ENCODE measurements at places on chromosomes 13 and 19.

DNA sequence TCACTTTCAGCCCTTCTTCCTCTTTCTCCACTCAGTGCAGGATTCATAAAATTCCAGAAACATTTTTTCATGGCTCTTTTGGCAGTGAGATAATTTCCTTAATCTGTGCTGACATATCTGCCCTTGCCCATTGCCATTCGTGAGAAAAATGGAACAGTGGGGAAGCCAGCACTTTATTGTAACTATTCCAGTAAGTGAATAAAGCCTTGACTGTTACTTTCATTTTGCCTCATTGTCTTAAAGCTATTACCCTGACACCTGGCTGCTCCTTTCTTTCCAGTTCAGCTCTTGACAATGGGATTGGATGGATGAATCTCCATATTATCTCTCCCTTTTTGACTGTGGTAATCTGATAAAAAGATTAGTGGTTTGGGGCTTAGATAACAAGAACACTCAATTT, 1068.1 kb upstream of the PCDH20 start:
- DNase-seq, result no peak

DNA sequence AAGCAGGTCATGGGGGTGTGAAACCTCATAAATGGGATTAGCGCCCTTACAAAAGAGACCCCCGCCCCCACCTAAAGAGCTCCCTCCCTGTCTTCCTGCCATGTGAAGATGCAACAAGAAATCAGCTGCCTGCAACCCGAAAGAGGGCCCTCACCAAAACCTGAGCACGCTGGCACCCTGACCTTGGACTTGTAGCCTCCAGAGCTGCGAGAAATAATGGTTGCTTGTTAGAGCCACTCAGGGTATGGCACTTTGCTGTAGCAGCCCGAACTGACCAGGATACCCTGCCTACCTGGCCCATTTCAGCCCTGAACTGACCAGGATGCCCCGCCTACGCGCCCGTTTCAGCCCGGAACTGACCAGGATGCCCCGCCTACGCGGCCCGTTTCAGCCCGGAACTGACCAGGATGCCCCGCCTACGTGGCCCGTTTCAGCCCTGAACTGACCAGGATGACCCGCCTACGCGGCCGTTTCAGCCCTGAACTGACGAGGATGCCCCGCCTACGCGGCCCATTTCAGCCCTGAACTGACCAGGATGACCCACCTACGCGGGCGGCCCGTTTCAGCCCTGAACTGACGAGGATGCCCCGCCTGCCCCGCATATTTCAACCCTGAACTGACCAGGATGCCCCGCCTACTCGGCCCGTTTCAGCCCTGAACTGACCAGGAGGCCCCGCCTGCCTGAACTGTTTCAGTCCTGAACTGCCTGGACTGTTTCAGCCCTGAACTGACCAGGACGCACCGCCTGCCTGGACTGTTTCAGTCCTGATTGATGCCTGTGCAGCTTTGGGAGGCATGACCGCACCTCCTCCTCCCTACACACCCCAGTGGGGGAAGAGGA, 120.0 kb downstream of the UQCRFS1 start:
- DNase-seq, result no peak

DNA sequence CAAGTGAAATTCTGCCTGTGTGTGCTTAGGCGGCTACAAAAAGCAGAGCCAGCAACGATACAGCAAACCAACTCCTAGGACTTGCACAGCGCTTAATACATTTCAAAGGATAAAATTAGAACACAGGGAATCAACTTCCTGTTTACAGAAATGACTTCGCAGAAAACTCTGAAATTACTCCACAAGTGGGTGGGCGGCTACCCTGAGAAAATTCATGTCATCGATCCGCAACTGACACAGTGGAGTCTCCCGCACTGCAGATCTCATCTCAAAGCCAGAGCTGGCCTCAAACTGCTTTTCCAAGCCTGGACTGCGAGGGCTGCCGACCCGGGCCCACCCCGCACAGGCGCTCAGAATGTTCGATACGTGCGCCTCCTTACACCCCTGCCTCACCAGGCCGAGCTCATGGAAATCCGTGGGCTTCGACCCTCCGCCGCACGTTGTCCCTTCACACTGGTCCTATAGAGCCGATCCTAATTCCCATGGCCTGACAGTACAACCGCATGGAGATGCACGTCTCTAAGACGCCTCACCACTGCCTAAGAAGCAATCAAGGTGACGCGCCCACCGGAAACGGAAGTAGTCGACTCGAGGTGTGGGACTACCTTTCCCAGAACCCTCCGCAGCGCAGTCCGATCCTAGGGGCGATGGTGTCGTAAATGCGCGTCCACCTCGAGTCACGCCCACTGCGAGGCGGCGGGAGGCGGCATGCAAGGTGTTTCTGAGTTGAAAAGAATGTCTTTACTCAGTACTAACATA, at the start of gene ZNF229:
ZNF229 (minus strand) TSS at position 557 of the 759 bp plus-strand sequence. CDS start 5,625 bp downstream, outside the sequence.
- peak; percentile 94 for DNase-seq

DNA sequence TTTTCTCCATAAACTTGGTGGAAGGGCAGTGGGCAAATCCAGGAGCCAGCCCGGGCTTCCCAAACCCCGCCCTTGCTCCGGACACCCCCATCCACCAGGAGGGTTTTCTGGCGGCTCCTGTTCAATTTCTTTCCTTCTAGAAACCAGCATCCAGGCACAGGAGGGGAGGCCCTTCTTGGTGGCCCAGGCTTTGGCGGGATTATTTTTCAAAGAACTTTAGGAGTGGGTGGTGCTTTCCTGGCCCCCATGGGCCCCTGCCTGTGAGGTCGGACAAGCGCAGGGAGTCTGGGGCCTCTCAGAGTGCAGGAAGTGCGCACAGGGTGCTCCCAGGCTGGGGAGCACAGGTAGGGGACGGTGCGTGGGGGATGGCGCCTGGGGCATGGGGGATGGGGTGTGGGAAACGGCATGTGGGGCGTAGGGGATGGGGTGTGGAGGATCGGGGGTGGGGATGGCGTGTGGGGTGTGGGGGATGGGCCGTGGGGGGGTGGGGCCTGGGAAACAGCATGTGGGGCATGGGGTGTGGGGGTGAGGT, 396 bp downstream of the F7 start:
- DNase-seq, result no peak

GRCh38 chr13:100520936-100521850, 67.4 kb downstream of the GGACT start:
- DNase-seq, result no peak

DNA sequence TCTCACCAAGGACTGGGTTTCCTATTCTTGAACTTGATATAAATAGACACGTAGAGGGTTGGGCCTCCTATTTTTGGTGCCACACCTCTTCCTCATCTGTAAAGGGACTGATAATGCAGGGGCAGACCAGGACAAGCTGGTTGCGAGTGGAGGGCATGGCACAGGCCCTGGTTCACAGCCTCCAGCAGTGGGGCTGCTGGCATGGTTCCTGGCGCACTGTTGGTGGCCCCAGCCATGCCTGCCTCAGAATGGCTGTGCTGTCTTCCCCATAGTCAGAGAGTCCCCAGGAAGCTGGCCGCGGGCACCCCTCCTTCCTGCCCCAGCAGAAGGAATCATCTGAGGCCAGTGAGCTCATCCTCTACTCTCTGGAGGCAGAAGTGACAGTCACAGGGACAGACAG, 10.5 kb upstream of the OVOL3 start:
- DNase-seq, result no peak

DNA sequence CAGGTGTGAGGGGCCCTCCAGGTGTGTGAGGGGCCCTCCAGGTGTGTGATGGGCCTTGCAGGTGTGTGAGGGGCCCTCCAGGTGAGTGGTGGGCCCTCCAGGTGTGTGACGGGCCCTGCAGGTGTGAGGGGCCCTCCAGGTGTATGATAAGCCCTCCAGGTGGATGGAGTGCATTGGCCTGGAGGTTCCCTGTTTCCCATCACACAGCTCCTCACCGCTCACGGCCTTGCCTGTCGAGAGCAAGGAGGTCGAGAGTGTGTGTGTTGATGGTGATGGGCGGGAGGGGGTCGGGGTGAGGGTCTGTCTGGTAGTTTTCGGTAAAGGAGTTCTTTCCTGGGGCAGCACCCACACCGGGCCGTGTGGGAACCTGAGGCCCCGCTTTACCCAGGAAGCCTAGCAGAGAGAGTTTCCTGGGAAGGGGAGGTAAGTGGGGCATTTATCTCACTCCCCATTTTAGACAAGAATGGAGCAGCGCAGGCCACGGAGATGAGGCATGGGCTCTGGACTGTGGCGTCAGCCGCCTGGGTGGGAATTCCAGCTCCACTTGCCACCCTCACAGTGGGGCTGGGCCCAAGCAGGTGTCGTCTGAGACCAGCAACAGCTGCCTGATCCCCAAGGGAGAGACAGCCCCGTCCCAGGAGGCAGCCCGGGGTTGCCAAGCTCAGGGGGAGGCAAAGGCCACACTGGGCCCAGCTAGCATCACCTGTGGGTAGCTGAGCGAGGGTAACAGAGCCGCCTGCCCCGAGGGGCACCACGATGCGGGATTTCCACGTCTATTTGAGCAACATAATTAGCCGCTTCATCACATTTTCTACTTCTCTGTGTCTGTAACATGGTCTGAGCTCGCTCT, 10.9 kb upstream of the GAS6 start:
- no peak for DNase-seq
